Fibroblast of gingiva (primary cell): ENCODE measurements at places on chromosomes 7 and 10.

DNA sequence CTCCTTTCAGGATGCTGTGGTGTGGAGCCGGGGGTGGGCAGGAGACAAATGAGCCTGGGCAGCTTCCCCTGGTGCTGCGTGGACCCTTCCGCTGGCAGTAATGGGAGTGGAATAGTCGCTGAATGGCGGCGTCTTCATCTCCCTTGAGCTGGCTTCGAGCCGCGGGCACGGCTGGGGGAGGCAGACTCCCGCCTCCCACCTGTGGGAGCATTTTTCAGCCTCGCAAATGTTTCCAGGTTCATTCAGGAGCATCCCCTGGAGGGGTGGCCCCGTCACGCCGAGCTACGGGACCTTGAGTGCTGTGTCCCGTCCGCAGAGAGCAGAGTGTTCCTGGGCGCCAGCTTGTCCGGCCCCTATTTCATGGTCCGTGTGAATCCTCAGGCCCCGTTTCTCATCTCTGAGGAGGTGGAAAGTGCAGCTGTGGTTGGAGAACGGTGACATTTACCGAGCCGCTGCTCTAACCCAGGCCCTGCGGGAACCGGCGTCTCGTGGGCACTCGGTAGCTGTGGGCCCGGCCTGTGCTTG, 18.1 kb downstream of the FAM20C start:
- no peak for DNase-seq

DNA sequence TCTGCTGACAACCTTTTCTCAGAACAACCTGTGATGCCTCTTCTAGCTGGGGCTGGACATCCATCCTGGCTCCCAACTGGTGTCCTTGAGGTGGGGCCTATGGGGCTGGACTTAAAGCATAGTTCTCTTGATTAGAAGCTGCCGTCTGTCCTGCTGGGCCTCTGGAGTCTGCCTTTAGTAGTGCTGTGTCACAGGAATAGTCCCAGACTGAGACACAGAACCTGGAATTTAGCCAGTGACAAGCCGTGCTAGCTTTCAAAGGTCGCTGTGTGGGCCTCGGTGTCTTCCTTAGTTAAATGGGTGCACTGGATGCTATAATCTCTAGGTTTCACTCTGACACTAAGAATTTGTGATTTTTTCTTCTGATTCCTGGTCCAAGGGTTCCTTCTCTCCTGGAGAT, 41.2 kb downstream of the GPR141 start:
- no peak for DNase-seq

GRCh38 chr10:127738512-127739424, 1.8 kb downstream of the FOXI2 start:
- DNase-seq: no peak

DNA sequence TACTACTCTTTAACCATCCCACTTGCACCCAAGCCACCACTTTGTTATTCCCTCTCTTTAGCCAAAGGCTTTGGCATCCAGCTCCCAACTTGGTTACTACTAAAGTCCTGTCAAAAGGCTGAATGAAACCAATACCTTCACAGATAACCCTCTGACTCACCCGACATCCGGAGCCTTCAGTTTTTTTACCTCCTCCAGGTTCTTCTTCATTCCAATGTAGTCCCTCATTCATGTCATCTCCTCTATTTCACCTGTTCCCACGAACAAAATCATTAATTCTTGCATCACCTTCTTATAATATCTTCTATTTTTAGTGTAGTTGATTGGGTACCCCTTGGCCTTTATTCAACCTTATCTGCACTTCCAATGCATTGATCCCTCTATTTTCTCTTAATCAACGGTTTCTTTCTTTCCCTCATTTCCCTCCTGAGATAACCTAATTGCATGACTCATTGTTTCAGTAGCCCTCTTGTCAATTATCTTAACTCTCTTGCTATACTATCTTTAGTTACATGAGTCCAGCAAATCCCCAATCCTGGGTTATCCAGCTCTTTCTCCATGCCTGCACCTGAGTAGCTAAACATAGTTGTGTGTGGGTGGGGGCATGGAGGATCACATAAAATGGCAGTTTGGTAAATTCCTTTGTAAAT, 87.2 kb upstream of the COL1A2 start:
- no peak for DNase-seq

DNA sequence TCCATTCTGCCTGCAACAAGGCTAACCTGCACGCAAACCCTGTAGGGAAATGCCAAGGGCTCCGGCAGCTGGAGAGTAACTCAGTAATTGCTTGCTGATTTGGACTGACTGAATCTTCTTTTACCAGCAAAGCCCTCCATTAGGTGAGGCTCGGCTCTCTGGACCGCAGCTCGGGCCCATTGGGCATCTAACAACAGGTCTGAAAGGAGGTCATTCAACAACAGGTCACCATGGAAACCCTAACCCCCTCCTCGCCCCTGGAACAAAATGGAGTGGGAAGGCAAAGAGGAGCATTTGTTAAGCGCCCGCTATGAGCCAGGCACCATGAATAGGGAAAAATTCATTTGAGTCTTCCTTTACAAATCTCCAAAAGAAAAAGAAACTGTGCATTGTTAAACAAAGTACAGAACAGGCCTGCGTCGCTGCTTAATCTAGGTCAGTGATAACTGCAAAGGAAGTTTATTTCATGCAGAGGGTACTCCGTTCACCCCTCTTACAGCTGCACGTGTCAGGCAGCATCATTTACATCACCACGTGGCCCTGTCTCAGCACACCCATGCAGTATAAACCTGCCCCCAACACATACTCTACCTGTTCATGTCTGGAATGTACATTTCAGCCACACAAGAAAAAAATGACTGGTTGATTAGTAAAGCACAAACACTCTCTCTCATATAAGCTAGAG, 248.8 kb upstream of the NEBL start:
- DNase-seq: no peak
